Body of pancreas (tissue), 4 donors: ENCODE measurements at places on chromosomes 5 and 9.

DNA sequence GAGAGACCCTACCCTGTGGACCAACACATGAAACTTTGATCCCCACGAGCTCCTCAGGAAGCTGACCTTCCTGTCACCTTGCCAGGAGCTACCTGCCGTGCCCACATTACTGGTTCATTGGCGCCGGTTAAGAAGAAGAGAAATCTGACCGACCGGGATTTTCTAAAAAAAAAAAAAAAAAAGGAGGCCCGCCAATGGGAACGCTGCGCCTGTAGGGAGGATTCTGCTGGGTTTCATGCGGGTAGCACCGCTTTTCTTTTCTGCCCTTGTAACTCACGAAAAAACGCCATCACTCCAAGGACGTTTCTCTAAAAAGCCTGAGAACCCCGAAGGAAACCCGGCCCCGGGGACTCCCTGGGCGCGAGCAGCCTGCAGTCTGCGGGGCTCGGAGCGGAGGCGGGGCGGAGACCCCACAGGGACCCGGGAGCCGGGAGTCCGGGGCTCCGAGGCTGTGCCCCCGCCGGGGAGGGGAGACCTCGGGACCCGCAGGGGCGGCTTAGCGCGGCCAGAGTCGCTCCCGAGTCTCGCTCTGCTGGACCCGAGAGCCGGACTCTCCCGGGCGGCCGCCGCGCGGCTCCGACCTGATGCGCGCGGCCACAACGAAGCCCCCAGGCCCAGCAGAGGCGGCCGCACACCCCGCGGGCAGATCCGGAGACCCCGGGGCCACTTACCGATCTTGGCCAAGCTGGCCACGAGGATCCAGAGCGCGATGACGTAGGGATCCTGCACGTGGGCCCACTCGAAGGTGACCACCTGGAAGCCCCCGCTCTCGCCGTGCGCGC lies 617 bp downstream of the SLC9A3 start:
- DNase-seq: no peak

DNA sequence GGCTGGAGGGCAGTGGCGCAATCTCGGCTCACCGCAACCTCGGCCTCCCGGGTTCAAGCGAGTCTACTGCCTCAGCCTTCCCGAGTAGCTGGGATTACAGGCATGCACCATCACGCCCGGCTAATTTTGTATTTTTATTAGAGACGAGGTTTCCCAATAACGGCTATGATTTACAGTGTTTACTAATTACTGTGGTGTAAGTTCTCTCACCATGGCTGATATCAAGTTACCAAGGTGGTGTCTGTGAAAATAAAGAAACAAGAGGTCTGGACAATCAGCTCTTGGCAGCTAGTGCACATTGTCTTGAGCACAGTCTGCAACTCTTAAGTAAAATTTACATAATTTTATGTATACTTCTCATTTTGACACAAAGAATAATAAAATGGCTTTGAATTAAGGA lies 385.5 kb upstream of the COX7C start:
- no peak for DNase-seq

GRCh38 chr9:123480791-123481190 lies 124.8 kb downstream of the CRB2 start:
- DNase-seq: no peak

- DNase-seq: no peak
These were observed 94.4 kb downstream of the IZUMO3 start for GRCh38 chr9:24451346-24451745.

GRCh38 chr9:20784196-20784595 lies 100.1 kb downstream of the FOCAD start:
- DNase-seq: no peak

DNA sequence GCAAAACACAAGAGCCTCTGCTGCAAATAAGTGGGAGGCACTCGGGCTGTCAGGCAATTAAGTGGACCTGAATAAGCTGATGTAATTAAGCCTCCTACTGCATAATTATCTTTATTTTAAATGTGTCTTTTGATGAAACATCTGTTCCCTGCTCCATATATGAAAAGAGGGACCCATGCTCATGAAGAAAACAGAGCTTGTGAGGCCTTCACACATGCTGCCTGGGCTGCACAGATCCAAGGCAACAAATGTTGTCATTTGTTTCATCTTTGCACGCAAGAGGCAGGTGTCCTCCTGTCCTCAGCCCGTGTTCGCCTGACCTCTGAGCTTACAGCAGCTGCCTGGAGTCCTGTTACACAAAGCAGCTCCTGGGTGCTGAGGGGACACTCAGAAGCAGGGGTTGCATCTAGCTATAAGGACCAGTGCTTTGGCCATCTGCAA lies 381.1 kb downstream of the ZNF608 start:
- no peak for DNase-seq

DNA sequence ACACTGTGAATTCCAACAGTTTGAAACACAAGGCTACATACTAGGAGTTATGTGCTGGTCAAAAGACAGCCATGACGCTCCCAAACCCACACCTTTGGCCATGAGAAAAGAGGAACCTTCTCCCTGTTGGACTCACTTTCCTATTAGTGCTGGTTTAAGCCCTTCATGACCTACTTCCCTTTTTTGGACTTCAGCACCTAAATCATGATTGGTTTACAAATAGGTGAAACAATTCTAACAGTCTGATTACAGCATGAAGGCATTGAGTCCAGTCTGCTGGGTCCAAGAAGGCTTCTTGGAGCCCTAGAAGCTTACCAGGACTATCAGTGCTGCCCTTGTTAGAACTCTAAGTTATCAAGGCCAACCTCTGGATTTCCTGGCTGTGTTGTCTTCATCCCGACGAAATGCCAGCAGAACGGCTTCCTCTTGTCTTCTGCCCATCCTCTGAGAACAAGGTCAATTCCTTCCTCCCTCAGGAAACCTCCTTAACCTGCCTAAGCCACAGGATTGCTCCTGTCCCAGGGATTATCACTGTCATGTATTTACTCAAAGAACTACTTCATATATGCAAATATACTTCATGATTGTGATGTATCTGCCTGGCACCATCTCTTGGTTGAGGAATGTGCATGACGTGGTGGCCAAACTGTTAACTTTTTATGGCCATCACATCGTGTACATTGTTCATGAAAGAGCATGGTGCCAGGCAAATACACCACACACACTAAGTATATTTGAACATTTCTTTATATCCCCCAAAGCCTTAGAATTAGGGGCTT lies 83.6 kb downstream of the ANKH start:
- no peak for DNase-seq

- no peak for DNase-seq
These were observed 20.3 kb downstream of the NEK6 start for GRCh38 chr9:124278054-124278540.

- no peak for DNase-seq
These were observed 604.9 kb upstream of the PTGER4 start for GRCh38 chr5:40074826-40075225.

DNA sequence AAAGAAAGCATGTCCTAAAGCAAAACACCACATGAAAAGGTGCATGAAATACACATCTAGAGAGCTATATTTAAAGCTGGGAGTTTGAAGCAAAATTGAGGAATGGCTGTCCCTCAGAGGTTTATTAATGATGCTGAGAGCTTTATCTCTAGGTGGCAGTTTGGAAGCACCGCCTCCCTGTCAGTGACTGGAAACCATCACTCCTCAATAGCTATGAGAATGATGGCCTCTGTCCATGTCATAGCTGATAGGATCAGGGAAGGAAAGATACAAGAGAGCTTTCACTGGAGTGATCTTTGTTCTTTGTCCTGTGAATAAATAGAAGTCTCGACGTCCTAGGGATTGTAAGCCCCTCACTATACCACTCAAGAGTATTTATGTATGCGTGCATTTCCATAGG lies 110.5 kb downstream of the NUDT12 start:
- DNase-seq: no peak

GRCh38 chr9:130488621-130489330 lies 44.0 kb downstream of the ASS1 start:
- no peak for DNase-seq

DNA sequence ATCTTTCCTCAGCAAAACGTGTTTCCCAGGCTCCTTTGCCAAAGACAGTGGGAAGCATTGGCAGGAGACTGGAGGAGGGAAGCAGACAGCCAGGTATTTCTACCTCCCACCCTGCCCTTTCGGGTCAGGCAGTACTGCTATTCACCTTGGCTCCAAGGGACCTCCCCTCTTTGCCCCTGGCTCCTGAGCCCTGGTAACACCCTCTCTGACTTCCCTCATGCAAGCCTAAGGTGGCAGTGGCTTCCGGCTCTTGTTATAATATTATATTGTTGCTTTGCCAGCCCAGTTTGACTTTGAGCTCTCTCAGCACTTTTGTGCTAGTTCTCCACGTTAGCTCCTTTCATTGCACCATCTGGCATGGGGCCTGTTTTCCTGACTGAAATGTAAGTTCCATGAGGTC lies 81.6 kb upstream of the IFNK start:
- peak; percentile 40 for DNase-seq

- no peak for DNase-seq
These were observed 15.2 kb downstream of the WDR36 start for GRCh38 chr5:111107371-111107770.

DNA sequence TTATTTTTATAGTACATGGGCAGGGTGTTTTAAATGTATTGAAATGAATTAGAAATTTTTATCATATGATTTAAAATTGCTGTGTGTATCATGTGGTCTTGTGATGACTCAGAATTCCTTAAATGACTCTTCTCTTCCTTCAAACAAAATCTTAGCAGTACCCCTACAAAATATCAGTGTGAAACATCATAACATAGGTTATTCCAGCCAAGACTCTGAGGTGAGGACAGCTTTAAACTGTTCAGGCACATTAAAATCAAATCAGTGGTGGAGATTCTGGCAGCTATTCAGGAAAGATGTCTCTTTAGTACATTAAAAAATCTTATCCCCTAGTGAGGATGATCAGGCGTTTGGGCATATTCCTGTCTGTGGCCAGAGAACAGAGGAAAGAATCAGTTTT lies 174.0 kb downstream of the MAN2A1 start:
- DNase-seq: no peak

DNA sequence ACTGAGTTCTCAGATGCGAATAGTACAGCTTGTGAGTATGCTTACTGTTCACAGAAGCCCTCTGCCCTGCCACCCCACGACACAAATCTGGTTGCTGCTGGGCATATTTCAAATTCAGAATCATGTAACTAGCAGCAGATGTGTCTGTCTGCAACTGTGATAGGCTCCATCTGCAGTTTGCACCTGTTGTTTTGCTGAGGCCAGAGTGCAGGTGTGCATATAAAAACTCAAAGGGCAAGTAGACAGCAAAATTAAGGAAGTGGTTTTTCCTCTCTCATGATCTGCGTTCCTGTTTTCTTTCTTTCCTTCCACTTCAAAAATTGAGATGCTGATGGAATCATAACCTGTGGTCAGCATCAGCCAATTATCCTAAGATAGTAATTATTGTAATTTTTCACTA lies 1000.5 kb downstream of the PTPRD start:
- DNase-seq: no peak

DNA sequence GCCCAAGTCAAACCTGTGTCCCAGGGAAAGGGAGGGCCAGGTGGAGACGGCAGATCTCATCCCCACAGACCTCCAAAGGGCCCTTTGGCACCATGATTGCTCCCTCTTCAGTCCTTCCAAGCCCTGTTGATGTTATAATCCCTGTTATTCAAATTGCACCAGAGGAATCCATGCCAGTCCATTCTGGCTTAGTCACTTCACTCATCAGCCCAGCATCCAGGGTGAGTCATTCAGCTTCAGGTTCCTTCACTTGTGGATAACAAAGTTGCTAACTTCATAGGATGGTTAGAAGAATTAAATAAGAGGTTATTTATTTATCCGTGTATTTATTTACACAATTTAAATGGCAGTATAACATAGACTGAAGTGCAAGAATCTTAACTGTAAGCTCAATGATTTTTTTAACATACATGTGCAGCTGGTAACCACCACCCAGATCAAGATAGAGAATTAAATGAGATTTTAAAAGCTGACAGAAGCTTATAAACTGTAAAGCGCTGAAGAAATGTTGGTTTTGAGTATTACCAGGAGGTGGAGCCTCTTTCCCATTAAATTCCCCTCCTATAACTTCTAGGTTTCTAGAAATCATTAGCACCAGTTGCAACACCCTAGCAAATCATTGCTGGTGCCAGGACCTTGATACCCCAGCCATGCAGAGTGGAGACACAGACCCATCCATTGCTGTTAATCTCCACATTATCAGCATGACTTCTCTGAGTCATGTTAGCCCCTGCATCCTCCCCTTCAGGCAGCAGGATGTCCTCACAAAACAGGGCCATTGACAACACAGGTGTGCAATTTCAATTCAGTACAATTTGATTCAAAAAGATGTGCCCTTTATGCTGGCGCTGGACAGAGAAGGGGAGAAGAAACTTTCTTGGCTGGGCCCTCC lies 77.4 kb downstream of the SEC61B start:
- no peak for DNase-seq

DNA sequence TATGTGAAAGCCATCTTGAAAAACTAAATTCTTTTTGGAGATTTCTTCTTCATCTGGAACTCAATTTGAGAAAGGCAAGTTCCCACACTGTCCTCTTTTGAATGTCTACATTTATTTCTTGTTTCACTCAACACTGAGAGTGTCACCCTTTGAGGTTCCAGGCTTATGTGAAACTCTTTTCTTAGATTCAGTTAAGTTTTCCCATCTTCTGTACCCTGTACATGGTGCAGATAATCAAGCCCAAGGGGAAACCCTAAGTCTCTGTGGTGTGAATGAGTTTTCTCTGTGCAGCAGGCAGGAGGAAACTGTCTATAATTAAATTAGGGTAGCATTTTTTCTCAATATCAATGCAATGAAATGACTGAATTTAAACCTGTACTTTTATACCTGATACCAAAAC lies 72.3 kb upstream of the PRLR start:
- DNase-seq: no peak

GRCh38 chr5:73137563-73138530 lies 17.5 kb downstream of the TMEM171 start:
- DNase-seq: no peak

GRCh38 chr5:90803876-90804275 lies 245.3 kb downstream of the ADGRV1 start:
- DNase-seq: no peak

DNA sequence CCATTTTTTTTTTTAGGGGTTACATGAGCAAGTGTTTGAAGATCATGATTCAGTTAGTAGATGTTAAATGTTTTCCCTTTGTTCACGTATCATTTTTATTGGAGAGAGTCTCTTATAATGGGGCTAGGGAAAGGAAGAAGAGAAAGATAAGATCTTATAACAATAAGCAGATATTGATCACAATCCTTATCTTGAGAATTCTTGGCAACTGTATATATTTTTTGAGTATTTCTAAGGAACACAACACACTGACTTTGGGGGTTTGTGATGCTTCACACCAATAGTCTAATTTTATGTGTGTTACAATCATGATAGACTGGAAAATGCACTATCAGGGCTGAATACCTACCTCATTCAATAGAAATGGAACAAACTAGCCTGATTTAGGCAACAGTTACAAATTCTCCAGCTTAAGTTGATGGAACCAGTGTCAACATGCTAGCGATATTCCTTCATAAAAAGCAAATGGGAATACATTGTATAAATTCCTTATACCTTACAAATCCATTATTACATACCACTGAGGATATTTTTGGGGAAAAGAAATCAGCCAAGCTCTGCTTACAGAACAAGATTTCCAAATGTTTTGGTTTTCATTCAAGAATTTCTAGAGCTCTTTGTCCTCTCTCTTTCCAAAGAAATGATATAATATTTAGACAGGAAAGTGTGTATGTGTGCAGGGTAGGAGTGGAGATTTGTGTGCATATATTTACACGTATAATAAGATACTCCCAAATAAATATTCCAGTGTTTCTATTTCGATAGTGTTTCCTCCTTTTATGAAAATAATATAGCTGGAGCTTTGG lies 41.5 kb downstream of the SVEP1 start:
- no peak for DNase-seq

- DNase-seq: no peak
These were observed 25.5 kb upstream of the TIFAB start for GRCh38 chr5:135477613-135478066.
